ENCODE measurements at places on chromosomes 2 and 18. TPM values are rescaled to one million over a fixed set of nuclear protein-coding genes. Genes with fewer than 3 reads are reported as not detected.

The CDH20 gene
- total RNA-seq = under 0.01 TPM

The CPS1 gene
- 21.2 TPM for total RNA-seq

The SCG2 gene
- 0.44 TPM for total RNA-seq

The ABCG8 gene
- not detected for total RNA-seq

The KATNAL2 gene
- total RNA-seq = 3.1 TPM

The SANBR gene
- total RNA-seq = 11.7 TPM

The PLCD4 gene
- total RNA-seq = 2.6 TPM

The NT5C1B gene
- total RNA-seq = 0.33 TPM

The HIBCH gene
- 20.7 TPM for total RNA-seq

The SOS1 gene
- total RNA-seq = 13.6 TPM

The FAM237A gene
- not detected for total RNA-seq

The PPP1R1C gene
- total RNA-seq = 2.2 TPM

The LRRTM4 gene
- not detected for total RNA-seq

The UGT1A3 gene
- total RNA-seq = not detected

The RAD51AP2 gene
- not detected for total RNA-seq

The SCYGR2 gene
- total RNA-seq = not detected

The HES6 gene
- total RNA-seq = 5.5 TPM

The B3GNT7 gene
- total RNA-seq = 0.11 TPM

The AGFG1 gene
- total RNA-seq = 42.1 TPM

The DES gene
- total RNA-seq = 858 TPM

The GPAT2 gene
- total RNA-seq = 13.7 TPM

The KIF5C gene
- total RNA-seq = 0.66 TPM

The TLX2 gene
- total RNA-seq = not detected

The FKBP7 gene
- total RNA-seq = 53.5 TPM

The C2orf15 gene
- not detected for total RNA-seq

The APCDD1 gene
- total RNA-seq = not detected

The ANKRD53 gene
- 0.50 TPM for total RNA-seq

The CACNB4 gene
- total RNA-seq = 0.33 TPM

The SRD5A2 gene
- total RNA-seq = not detected

The TTLL4 gene
- 7.1 TPM for total RNA-seq

The SERPINB11 gene
- total RNA-seq = not detected

The MPP4 gene
- 2.0 TPM for total RNA-seq

The TPO gene
- not detected for total RNA-seq

The MARCO gene
- total RNA-seq = not detected

The CAPN14 gene
- total RNA-seq = 0.12 TPM

The TBR1 gene
- total RNA-seq = not detected

The CDC42EP3 gene
- 26.0 TPM for total RNA-seq

The TUBA3E gene
- total RNA-seq = not detected

The RND3 gene
- 1,131 TPM for total RNA-seq

The HOXD10 gene
- 2.3 TPM for total RNA-seq

The MRPL44 gene
- total RNA-seq = 36.0 TPM

The C2orf78 gene
- total RNA-seq = not detected
